ENCODE measurements at places on chromosomes 16 and 17.

GRCh38 chr17:59842901-59843652 lies 49.7 kb downstream of the TUBD1 start:
- DNase-seq, result no peak

DNA sequence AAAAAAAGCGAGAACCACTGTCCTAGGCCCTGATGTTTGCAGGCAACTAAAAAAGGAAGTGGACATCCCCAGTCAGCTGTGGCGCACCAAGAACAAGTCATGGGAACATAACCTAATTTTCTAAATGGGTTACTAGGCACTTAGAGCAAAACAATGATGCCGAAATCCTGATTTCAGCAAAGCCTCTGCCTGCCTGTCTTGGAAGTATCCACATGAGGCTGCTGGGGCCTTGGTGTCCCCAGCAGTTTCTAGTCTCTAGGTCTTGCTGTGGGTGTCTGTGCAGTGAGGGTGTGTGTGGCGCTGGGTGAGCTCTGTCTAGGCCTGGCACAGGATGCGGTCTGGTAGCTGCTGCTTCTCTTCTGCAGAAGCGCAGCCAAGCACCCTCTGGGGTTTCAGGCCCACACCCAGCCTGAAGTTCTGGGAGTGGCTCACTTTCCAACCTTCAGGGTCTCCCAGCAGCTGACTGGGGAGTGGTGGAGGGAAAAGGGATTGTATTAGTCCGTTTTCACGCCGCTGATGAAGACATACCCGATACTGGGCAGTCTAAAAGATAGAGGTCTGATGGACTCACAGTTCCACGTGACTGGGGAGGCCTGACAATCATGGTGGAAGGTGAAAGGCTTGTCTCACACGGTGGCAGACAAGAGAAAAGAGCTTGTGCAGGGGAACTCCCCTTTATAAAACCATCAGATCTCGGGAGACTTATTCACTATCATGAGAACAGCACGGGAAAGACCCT lies 21.1 kb downstream of the STH start:
- DNase-seq, result no peak

DNA sequence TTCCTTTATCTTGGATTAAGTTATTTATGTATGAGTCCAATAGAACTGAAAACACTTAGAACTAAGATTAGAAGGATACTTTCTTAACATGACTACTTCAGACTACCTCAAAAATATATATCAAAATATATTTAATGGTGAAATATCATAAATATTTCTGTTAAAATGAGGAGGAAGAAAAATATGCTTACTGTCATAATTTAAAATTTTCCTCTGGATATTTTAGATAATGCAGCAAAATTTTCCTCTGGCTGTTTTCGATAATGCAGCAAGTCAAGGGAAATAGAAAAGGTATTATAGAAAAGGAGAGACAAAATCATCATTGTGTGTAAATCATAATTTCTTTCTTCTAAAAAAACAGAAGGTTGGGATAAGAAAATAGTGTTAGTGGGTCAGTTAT lies 263.3 kb downstream of the HS3ST3A1 start:
- no peak for DNase-seq

DNA sequence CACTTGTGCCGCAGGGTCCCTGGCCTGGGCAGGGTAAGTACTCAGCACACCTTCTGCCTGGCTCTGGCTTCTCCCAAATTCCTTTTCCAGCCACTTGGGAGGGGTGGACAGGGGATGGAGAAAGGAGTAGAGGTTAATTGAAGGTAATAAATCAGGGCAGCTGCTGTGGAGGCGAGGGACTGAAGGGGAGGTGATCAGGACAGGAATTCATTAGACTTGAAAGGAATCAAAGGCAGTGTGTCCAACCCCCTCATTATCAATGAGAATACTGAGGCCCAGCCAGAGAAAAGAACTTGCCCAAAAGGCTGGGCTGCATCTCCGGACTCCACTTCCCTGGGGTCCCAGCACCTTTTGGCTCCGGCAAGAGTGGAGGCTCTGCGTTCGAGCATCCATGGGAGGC lies 2.4 kb downstream of the SOST start:
- DNase-seq, result peak; percentile 26

DNA sequence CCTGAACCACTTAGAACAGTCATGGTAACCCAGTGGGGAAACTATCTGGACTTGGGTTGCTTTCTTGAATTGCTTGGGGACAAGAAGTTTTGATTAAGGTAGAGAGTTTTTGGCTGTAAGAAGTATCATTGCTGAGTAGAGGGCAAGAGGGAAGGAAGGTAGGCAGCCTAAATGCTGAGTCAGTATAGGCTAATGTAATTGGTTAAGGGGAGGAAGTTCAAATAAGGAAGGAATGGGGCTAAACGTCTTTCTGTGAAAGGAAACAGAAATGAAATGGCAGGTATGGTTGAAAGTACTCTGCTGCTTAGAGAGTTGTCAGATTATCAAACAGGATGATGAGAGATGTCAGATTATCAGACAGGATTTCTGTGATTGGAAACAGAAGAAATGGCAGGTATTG lies 20.3 kb downstream of the KPNB1 start:
- DNase-seq, result no peak

Measured in nephron progenitor cell (in vitro differentiated cells).